Brain pericyte (primary cell): ENCODE measurements at places on chromosomes 4 and X.

DNA sequence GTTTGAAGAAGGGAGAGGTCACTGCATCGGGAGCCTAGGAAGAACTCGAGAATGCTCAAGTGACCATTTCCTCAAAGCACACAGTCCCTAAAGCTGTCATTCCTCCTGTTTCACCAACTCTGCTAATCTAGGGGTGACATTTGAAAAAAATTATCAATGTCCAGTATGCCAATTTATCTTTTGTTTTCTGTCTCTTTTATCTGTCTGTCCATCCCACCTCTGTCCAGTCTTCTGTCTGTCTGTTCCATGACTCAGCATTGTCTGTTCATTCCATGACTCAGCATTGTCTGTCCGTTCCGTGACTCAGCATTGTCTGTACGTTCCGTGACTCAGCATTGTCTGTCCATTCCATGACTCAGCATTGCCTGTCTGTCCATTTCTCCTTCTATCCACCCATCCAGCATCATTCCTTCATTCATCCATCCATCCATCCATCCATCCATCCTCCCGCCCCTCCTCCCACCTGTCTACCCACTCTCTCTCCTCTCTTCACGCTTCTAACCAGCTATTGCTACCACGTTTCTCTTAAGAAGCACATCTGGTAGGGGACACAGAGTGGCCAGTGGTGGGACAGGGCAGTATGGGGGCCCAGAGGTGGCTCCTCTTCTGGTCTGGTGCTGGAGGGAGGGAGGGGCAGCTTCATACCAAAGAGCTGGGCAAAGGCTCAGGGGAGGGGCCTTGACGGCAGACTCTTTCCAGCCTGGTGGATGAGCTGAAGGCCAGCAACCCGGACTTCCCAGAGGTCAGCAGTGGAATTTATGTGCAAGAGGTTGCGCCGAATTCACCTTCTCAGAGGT, 34.1 kb downstream of the HTRA3 start:
- peak; percentile 66 for DNase-seq

GRCh38 chr4:122712782-122713181, 19.7 kb upstream of the BBS12 start:
- DNase-seq: no peak

- DNase-seq: no peak
These were observed 545.8 kb downstream of the IQCM start for GRCh38 chr4:149269835-149270234.

GRCh38 chr4:55884093-55884850, 30.8 kb downstream of the EXOC1 start:
- no peak for DNase-seq

GRCh38 chr4:169540774-169541173, 71.6 kb downstream of the NEK1 start:
- no peak for DNase-seq

- no peak for DNase-seq
These were observed 288.5 kb downstream of the USP46 start for GRCh38 chr4:52370576-52370975.

GRCh38 chr4:185623444-185624258, 88.3 kb upstream of the PDLIM3 start:
- no peak for DNase-seq

DNA sequence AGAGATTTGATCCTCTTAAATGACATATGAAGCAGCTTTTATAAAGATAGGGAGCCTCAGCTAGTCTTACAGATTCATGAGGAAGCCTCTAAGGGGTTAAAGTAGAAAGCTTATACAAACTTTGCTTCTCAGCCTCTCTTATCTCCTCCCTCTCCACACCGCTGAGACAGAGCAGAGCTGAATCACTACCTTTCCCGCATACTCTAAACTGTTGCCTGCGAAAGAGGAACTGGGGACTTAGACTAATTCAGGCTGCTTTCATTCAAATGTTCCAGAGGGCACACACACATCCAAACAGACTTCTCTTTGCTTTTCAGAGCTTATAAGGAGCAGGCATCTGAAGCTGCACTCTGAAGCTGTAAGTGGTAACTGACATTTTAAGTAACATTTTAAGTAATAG, at the start of gene SERTM2:
Gene SERTM2 (plus strand): TSS at position 169 of the 400 bp plus-strand sequence. CDS start 7,213 bp downstream, outside the sequence.
- DNase-seq: no peak

GRCh38 chrX:24859211-24859841, 156.4 kb downstream of the ARX start:
- no peak for DNase-seq

- DNase-seq: no peak
These were observed 405.8 kb upstream of the ADGRL3 start for GRCh38 chr4:60794372-60794771.

GRCh38 chr4:70936200-70936787, 34.1 kb downstream of the MOB1B start:
- no peak for DNase-seq

DNA sequence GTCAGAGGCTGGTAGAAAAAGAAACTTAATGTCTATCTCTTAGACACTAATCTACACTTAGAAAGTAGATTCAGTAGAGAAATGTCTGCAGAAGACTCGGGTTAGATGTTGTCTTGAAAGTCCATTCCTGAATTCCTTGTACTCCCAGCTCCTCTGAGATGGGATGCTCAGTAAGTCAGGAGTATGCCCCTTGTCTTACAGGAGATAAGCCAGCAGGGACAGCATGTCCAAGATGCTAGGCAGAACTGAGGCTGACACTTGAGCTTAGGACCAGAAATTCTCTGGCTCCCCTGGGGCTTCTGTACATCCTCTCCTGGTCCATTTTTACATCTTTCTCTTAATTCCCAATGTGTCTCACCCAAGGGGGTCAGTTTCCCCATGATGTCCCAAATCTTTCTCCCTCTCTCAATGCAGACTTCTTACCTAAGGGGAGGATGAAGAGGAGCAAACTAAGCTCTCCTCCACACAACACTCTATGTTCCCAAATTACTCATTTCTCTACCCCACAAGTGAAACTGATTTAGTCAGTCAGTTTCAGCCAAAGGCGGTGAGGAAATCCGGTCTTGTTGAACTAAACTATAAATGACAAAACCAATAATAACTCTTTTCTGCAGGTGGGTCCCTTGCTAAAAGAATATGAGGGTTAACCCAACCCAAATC, 558.2 kb upstream of the DIPK2B start:
- no peak for DNase-seq

DNA sequence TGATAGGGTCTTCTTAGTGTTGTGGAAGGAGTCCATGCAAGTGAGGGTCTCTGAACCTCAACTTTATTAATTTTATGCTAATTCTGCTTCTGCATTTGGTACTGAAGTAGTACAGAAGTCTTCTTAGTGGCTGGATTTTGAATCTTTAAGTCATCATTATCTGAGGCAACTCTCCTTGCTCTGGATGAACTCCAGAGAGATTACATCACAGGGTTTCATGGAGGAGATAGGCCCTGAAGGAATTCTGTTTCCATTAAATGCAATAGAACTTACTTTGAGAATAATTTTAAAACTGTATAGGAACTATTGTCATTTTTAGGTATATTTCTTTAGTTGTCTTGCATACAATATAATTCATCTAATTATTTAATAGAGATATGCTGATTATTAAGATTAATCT, 451.2 kb downstream of the FAT4 start:
- no peak for DNase-seq

- no peak for DNase-seq
These were observed 17.1 kb downstream of the DDX3X start for GRCh38 chrX:41350976-41351569.
